ENCODE measurements at places on chromosomes 4 and X.

- no peak for ATAC-seq
These were observed 66.1 kb downstream of the KLHL4 start for GRCh38 chrX:87583679-87584078.

DNA sequence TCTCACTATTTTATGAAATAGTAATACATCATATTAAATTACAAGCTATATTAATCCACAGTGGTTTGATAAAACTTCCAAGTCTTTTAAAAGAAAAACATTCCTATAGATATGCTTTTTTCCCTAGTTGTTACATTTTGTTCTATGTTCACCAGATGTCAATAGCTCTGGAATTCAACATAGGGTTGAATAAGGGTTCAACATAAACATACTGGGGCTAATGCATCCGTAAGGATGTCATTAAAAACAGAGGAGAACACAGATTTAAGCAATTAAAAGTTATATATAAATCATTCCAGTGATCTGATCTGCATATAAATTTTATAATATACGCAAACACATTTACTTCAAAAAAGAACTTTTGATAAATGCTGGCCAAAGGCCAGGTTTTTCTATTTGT is 32.5 kb downstream of the SULT1B1 start:
- ATAC-seq = peak; percentile 29

- ATAC-seq = no peak
These were observed 14.1 kb downstream of the NAT8L start for GRCh38 chr4:2072971-2073807.

GRCh38 chr4:110260299-110260698 is 61.9 kb upstream of the ELOVL6 start:
- no peak for ATAC-seq

DNA sequence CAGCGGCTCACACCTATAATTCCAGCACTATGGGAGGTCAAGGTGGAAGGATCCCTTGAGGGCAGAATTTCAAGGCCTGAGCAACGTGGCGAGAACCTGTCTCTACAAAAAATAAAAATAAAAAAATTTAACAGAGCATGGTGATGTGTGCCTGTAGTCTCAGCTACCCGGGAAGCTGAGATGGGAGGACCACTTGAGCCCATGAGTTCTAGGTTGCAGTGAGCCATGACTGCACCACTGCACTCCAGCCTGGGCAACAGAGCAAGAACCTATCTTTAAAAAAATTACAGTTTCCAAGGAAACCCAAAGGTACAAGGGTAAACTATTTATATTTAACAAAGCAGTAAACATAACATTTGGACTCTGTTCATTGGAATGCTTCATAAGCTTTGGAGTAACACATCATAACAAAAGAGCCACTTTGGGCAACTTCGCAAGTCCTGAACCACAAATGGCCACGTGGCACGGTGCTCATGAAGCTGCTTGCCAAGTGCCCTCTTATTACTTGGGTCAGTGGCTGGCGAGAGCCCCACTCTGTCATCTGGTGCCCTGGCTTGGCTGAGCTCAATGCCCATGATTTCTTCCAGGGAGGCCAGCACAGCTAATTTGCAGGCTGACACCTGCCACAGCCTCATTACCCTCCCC is 165.6 kb downstream of the SH3KBP1 start:
- ATAC-seq = no peak

GRCh38 chr4:113619526-113619925 is 142.0 kb downstream of the CAMK2D start:
- ATAC-seq = no peak

GRCh38 chr4:5710065-5710960 is 688 bp upstream of the EVC start:
- peak; percentile 58 for ATAC-seq

- no peak for ATAC-seq
These were observed 50.9 kb downstream of the NFKB1 start for GRCh38 chr4:102551958-102552565.

DNA sequence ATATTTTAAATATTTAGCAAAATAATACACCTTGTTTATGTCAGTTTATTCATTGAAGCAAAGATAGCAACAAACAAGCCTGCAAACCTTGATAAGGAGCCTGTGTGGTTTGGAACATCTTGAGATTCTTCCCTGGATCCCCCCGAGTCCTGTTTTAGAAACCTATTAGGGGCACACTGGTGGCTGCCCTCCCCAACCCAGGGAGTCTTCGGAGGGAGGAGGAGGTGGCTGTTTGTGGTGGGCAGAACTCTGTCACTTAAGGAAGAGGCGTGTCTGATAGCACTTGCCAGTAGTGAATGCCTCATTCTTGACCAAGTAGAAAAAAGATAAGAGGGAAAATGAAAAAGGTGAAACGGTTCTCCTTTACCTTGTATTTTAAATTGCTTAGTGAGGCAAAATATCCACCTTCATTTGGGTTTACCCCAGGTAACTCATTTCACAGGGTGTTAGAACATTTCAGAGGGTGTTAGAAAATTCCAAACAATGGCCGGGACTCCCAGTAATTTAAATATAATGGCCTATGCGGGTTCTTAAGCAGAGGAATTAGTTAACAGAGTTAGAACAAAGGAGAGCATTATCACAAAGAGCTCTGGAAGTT is 10.4 kb downstream of the KIT start:
- no peak for ATAC-seq

- ATAC-seq = no peak
These were observed 233.0 kb upstream of the SLC7A11 start for GRCh38 chr4:138475116-138475515.

DNA sequence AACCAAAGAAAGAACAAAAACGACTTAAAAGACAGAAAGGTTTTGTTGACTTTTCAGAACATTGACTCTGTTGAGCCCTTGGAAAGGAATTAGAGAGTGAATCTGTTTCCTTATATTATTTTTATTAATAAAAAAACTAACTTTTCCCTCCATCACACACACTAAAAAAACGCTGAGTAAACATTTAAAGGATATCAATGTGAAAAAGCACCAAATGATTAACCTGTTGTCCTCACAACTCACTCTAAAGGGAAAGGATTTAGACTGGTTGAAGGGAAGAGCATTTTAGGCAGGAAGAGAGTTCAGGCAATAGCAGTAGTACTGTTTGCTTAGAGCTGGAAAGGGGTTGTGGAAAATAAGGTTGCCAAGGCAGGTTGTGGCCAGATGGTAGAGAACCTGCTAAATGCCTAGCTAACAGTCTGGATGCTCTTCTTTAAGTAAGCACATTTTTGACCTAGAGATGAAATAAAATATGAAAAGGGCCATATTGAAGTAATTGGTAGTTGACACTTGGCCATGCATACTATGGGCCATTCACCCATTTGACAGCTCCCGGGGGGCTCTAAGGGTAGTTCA is 98.0 kb upstream of the NDP start:
- no peak for ATAC-seq

GRCh38 chr4:1792832-1793495 is at the start of gene FGFR3:
Gene FGFR3, plus strand, starts transcription at chr4:1793293. Its CDS starts 642 bp downstream, at chr4:1793935.
- peak; percentile 63 for ATAC-seq

DNA sequence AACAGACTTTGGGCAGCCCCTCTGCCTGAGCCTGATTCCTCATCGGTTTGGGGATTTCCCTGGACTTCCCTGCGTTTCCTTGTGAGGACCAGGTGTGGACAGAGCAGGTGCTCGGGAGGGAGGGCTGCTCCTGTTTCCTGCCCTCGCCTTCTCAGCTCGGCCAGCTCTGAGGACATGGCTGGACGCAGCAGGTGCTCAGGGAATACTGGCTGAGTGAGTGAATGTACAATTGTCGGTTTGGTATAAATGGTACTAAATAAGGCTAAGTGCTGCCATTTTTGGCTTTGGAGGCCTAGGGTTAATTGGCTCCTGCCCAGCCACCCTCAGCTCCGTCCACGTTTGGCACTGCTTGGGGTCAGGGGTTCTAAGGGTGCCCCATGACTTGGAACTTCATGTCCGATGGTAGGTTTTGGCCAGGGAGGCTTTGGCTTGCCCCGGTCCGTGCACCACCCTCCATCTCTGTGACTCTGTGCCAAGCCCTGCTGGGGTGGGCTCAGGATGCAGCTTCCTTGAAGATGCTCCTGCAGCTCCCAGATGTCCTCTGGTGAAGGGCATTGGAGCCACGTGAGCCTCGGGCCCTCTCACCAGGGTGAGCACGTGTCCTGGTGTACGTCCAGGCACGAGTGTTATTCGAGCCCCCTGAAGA is 45.0 kb upstream of the NKX1-1 start:
- no peak for ATAC-seq

DNA sequence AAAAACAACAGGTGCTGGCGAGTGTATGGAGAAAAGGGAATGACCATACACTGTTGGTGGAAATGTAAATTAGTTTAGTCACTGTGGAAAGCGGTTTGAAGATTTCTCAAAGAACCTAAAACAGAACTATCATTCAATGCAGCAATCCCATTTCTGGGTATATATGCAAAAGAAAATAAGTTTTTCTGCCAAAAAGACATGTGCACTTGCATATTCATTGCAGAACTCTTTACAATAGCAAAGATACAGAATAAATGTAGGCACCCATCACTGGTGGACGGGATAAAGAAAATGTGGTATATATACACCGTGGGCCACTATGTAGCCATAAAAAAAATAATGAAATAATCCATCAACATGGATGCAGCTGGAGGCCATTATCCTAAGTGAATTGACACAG is 105.1 kb upstream of the FSTL5 start:
- ATAC-seq = no peak

- no peak for ATAC-seq
These were observed 5.3 kb downstream of the PLXNB3 start for GRCh38 chrX:153769158-153769864.

DNA sequence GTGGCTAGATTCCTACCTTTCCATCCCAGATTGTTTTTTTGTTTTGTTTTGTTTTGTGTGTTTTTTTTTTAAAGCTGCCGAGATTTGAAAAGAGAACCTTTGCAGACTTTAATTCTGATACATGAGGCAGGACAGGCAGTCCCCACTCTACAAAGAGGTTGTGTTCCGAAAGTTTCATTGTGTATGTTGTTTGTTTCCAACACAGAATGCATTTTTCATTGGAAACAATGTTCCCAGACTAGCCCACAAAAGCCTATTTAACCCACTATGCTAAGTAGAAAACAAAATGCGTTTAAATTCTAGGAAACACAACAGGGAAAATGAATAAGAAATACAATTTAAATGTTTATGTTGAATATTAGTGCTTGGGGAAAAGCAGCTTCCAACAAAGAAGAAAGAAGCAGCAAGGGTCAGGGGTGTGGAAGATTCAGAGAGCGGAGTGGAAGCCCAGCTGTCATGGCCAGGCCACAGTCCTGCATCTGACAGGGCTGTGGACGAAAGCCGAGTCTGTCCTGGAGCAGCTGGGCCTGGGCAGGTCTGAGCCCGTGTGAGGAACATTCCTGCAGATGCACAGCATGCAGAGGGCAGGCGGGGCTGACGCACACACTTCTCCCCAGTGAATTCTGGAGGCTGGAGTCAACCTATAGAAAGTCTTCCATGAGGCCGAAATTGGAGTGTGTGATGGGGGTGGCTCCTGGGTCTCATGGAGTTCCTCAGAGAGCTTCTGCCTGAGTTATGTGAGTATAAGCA is 12.4 kb upstream of the SETD7 start:
- no peak for ATAC-seq

DNA sequence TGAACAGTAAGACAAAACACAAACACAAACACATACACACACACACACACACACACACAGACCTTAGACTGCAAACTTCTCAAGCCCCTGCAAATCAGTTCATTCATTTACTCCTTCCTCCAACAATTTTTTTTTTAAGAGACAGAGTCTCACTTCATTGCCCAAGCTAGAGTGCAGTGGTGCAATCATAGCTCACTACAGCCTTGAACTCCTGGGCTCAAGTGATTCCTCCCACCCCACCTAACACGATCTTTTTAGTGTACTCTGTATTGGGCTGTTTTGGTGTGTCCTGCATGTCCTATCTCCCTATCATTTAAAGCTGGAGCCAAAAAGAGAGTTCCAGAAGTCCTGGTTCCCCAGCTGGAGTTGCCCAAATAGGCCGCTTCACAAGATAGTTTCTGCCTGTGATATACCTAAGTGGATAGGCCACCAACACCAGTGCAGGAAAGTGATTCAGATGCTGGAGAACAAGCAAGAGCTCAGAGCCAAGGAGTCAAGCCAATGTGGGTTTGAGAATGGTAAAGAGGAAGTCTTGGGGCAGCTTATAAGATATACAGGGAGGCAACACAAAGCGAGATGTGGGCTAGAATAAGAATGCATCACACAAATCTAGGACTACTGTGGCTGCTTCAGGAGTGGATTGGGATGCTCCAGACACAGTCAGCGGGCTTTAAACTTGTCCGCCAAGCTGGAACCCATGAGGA is 85.4 kb upstream of the RAPGEF2 start:
- no peak for ATAC-seq

DNA sequence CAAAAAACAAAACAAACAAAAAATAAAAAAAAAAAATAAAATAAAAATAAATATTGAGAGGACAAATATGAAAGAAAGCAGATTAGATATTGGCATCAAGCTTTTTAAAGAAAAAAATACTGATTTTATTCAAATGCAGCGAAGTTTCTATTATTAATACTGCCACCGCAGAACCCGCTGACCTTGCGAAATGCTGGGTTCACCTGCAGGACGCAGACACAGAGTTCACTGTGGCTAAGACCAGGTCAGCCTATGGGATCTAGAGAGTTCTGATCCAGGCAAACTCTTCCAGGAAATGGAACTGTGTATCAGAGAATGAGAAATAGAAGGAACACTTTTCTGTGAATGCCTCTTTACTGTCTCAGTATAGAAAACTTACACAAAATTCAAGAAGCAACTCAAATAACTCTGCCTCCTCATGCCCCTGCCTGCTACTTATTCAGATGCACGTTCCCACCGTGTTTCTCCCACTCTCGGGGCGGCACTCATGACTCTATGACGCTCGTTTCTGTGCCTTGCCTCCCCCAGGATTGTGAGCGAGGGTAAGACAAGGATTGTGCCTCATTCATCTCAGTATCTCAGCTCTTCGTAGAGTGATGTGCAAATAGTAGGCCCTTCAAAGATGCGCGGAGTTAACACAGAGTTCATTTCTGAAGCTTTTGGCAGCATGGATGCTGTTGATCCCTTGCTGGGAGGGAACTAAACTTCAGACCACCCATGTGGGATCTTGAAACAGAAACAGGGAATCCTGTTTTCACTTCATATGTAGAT is 44.1 kb upstream of the TLR3 start:
- ATAC-seq = no peak

DNA sequence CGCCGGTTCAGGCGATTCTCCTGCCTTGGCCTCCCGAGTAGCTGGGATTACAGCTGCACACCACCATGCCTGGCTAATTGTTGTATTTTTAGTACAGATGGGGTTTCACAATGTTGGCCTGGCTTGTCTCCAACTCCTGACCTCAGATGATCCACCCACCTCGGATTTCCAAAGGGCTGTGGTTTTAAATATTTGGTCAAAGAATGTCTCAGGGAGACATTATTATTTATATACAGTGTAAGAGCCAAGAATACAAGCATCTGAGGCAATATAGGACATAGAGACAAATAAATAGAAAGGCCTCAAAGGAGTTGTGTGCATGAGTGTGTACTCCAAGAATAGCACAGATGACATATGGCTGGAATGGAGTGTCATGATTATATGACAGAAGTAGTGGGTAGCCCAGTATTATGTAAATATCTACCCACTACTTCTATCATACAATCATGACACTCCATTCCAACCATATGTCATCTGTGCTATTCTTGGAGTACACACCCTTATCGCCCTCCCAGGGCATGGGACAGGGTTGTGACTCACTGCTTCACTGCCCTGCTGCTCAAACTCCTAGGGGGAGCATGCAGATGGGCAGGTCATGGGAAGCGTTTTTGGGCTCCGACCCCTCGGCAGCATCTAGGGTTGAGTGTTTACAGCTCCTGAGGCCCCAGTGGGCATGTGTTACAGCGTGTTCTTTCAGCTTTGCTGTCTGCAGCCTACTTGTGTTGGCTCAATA is 1649.8 kb upstream of the PCDH10 start:
- peak; percentile 19 for ATAC-seq

- ATAC-seq = no peak
These were observed 126.7 kb upstream of the MBNL3 start for GRCh38 chrX:132615391-132616131.

GRCh38 chrX:16558489-16558888 is 91.5 kb upstream of the S100G start:
- no peak for ATAC-seq
